ENCODE measurements at places on chromosomes 7 and 10.

- DNase-seq: no peak
Observed at GRCh38 chr10:94902570-94902969, 35.9 kb upstream of the CYP2C9 start.

- DNase-seq: no peak
Observed at GRCh38 chr10:96334616-96335526, 23.9 kb downstream of the OPALIN start.

DNA sequence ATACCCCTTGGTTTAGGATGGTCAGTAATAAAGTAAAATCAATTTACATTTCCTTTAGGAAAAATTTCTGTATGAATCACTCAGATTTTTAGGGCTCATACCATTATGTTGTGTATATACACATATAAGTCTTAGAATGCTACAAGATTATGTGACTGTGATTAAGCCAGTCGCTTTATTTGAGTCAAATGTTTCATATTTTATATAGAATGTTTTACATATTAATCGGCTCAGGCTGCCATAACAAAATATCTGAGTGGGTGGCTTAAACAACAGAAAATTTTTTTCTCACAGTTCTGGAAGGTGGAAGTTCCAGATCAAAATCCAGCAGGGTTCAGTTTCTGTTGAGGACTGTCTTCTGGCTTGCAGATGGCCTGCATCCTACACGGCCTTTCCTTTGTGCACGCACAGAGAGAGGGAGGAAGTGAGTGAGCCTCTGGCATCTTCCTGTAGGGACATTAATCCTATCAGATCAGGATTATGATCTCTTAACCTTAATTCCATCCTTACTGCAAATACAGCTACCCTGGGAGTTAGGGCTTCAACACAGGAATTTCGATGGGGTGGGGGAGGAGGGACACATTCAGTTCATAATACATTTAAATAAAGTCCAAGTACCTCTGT is 198.0 kb downstream of the PHF14 start:
- no peak for DNase-seq

DNA sequence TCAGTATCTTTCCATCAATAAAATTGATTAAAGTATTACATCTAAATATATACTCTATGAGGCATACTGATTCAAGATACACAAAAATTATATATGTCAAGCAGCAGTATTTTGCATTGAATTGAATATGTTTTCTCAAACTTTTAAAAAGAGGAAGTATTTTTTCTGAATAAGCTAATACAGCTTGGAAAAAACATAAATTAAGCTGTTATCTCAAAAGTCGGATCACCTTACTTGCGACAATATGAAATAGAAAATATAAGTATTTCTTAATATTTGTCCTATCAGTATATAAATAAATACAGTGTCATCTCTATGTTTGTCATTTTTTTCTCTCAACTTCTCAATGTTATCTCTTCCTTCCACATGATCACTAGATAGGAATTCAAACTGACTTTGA is 139.3 kb downstream of the MBL2 start:
- no peak for DNase-seq

DNA sequence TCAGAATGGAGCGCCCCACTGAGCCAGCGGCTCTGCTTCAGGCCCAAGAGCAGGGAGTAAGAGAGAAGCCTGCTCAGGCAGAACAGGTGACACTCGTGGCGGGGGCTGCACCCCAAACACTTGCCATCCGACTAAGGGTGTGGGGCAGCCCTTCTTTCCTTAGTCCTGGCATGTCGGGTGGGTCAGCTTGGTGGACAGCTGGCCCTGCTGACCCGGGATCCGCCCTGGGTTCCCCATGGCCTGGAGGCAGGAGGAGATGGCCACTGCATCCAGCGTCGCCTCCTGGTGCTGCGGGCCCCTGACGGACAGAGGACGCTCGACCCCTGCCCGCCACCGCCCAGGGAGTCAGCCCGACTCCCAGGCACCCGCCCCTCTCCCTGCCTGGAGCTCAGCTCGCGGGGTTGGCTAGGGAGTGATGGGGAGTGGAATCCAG is 1.2 kb upstream of the PAOX start:
- no peak for DNase-seq

- no peak for DNase-seq
Observed at GRCh38 chr10:51005551-51005950, 68.7 kb upstream of the PRKG1 start.

DNA sequence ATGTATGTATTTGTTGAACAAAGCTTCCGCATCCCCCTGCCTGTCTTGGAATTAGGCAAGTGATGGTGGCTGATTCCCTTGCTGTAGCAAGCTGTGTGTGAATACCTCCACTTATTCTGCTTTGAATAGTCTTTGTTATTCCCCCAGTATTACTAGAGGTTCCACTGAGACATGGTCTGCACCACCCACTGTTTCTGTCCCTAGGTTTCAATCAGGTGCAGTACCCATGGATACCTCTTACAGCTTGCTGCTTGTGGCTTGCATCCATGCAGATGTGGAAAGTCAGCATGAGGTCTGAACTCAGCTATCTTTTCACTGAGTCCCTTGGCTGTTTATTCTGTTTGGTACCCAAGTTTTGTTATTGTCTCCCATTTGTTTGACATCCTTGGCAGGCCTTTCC is 447.4 kb downstream of the GRM8 start:
- no peak for DNase-seq

DNA sequence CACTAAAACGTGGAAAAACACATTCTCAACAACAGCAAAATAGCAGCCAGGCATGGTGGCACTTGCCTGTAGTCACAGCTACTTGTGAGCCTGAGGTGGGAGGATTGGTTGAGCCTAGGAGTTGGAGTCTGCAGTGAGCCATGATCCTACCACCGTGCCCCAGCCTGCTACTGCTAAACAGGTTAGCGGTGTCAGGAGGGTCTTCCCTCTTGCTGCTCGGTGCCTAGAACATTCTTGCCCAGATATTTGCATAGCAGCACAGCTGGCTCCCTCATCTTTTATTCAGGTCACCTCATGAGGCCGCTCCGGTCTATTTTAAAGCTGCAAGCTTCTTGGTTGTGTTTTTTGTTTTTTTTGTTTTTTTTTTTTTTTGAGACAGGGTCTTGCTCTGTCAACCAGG is 2.9 kb upstream of the RABGEF1 start:
- no peak for DNase-seq

- no peak for DNase-seq
Observed at GRCh38 chr10:3606309-3606708, 178.7 kb downstream of the KLF6 start.

GRCh38 chr7:151229249-151229648 is 2.2 kb upstream of the ABCF2 start:
- no peak for DNase-seq

GRCh38 chr7:23287612-23288011 is 11.5 kb upstream of the MALSU1 start:
- no peak for DNase-seq

- no peak for DNase-seq
Observed at GRCh38 chr10:27794157-27794556, 48.5 kb upstream of the MKX start.

- no peak for DNase-seq
Observed at GRCh38 chr10:109824206-109824605, 99.1 kb downstream of the XPNPEP1 start.

DNA sequence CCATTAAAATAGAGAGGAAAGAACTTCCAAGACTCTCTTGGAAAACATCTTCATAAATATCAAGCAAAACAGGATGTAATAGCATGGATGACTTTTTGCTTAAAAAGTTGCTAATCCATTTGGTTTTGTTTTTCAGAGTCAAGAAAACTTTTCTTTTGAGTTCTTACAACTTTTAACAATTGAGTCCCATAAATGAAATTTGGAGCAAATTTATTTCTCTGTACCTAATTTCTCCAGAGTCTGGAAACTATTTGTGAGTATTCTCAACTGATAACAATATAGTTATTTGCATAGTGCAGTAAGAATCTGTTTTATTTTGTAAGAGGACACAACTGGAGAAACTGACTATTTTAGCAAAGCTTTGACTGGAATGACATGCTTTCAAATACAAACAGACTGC is 606.3 kb upstream of the IGFBP3 start:
- DNase-seq: no peak

- no peak for DNase-seq
Observed at GRCh38 chr10:42972946-42973345, 103.9 kb upstream of the RET start.

DNA sequence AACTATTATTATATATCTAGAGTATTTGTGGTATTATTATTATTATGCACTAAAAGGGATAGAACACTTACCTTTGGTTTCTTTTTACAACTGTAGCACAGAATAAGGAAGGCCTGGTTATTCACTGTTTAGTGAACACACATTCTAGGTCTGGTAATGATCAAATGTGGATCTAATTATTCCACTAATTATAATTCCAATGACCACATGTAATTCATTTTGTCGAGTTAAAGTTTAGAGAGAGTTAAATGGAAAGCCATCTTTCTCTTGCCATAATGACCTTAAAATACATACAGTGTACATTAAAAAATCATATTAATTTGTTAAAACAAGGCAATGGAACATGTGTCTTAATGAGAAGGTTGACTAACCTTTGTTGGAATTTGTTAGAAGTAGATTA is 147.8 kb downstream of the SEM1 start:
- DNase-seq: no peak

GRCh38 chr7:137946011-137946410 is 55.9 kb downstream of the CREB3L2 start:
- no peak for DNase-seq

- DNase-seq: no peak
Observed at GRCh38 chr7:103293526-103293925, 3.7 kb upstream of the PMPCB start.

- no peak for DNase-seq
Observed at GRCh38 chr10:12826800-12827372, 174.6 kb downstream of the CCDC3 start.

- DNase-seq: no peak
Observed at GRCh38 chr10:6491841-6492609, 88.1 kb downstream of the PRKCQ start.

DNA sequence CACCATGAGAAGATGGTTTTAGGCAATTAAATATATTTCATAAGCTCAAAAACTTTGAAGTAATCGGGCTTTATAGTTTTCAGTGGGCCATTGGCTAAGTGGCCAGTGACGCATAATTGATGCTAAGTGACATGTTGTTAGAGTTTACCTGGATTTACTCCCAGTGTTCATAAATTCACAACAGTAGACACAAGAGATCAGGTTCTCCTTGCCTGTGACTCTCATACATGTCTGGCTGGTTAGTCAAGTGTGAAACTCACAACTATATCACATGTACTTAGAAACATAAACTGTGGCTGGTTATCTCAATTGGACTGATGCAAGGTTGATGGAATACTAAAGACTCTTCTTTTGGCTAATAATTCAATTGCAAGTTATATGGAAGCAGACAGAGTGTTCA is 26.2 kb downstream of the ASB15 start:
- DNase-seq: no peak

DNA sequence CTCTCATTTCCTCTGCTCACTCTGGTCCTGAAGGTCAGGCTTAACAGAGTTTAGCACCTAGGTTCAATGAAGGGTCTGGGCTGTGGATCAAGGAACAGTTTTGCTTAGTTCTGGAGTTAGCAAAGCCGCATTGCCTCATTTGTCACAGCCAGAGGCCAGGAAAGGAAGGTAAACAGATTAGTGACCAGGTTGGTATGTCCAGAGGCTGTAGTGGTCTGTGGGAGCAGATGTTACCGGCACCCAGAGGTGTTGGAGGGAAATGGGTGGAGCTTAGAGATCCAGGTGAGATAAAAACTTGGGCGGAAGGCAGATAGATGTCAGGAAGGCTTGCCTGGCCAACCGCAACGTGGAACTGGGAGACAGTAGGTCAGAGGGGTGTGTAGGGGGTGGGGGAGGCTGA is 36.6 kb upstream of the ZMIZ2 start:
- no peak for DNase-seq

GRCh38 chr7:100563809-100564400 is 9.8 kb downstream of the SAP25 start:
- peak; percentile 69 for DNase-seq

DNA sequence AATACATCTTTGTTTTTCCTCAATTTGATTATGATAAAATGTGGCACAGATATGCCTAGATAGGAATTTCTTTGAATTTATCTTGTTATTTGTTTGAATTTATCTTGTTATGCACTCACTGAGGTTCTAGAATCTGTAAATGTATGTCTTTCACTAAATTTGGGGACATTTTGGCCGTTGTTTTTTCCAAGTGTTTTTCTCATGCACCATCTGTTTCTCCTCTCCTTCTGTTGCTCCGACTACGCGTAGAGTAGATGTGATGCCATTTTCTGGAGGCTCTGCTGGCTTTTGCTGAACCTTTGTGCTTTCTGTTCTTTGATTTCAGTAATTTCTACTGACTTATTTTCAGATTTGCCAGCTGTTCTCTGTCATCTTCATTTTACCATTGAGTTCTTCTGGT is 101.9 kb downstream of the INPP5A start:
- no peak for DNase-seq

GRCh38 chr7:80047856-80048459 is 86.7 kb upstream of the GNAI1 start:
- DNase-seq: no peak

DNA sequence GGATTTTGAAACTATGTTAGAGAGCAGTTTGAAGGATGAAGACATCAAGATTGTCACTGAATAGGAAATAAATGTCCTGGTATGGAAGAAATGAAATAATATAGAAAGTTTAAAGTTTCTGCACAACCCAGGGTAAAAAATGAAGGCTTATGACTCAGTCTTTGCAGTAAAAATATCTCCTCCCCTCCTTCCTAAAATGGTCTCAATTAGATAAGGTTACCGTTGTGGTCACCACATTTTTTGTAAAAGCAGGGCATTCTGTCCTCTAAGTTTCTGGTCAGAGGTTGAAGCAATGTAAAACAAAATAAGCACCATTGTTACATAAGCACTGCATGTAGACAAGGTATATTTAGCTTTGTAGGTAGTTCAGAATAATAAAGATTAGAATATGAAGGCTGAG is 403.5 kb downstream of the SUGCT start:
- no peak for DNase-seq

- DNase-seq: no peak
Observed at GRCh38 chr10:124296121-124296812, 122.5 kb downstream of the OAT start.

DNA sequence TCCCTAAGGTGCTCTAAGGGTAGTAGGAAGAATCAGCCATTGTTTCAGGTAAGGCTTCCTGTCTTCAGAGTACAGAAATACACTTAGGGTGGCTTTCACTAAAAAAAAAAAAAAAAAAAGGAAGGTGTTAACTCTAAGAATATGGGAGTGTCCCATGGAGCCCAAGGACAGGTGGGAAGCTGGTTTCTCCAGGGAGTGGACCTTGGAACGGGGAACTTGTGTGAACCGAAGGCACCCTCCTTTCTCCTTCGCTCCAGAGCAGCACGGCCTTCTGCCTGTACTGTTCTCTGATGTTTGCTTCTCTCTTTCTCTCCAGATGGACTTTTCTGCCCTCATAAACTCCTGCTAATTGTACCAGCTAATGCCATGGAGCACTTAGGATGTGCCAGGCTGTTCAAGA is 6.2 kb downstream of the OPALIN start:
- DNase-seq: no peak

- DNase-seq: no peak
Observed at GRCh38 chr10:50271564-50272250, 20.4 kb upstream of the ASAH2 start.
